ENCODE measurements at places on chromosomes 1 and 21.

DNA sequence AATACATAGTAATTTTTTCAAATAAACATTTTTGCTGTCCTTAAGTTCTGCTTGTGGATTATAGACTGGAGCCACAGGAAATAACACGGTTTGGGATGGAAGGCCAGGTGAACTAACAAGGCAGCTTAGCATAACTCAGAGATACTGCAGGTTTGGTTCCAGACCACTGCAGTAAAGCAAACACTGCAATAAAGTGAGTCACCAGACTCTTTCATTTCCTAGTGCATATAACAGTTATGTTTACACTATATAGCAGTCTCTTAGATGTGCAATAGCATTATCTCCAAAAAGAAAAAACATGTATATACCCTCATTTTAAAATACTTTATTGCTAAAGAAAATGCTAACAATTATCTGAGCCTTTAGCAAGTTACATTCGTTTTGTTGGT, 22.0 kb downstream of the LRRC42 start:
- no peak for DNase-seq

GRCh38 chr1:238789916-238790667, 596.3 kb upstream of the CHRM3 start:
- no peak for DNase-seq

- DNase-seq: no peak
Observed at GRCh38 chr1:56877973-56878372, 23.4 kb downstream of the C8A start.

DNA sequence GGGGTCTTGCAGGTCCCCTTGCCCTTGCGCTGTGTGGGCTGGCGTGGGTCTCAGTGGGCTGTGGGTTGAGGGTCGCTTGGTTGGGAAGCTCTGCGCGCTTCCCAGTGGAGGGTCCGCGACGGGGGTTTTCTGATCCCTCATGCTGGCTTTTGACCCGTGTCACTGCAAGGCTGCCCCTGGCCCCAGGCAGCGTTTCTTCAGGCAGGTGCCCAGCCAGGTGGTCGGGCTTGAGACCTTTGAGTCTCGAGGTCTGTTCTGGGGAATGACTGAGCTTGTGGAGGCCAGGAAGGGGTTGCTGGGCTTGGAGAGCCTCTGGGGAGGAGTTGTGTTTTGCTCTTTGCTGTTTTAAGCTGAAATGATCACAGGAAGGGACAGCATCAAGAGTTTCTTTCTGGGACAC, 5.3 kb downstream of the SKI start:
- peak; percentile 16 for DNase-seq

- DNase-seq: no peak
Observed at GRCh38 chr1:34037109-34037508, 127.9 kb downstream of the CSMD2 start.

DNA sequence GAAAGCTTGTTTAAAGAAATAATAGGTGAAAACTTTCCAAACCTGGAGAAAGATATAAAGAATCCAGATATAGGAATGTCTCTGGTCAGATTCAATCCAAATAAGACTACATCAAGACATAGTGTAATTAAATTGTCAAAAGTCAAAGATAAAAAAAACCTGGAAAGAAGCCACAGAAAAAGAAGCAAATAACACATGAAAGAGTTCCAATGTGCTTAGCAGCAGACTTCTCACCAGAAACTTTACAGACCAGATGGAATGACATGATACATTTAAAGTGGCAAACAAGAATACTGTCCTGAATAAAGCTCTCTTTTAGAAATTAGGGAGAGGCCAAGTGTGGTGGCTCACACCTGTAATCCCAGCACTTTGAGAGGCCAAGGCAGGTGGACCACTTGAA, 1039.9 kb downstream of the KCNT2 start:
- no peak for DNase-seq

DNA sequence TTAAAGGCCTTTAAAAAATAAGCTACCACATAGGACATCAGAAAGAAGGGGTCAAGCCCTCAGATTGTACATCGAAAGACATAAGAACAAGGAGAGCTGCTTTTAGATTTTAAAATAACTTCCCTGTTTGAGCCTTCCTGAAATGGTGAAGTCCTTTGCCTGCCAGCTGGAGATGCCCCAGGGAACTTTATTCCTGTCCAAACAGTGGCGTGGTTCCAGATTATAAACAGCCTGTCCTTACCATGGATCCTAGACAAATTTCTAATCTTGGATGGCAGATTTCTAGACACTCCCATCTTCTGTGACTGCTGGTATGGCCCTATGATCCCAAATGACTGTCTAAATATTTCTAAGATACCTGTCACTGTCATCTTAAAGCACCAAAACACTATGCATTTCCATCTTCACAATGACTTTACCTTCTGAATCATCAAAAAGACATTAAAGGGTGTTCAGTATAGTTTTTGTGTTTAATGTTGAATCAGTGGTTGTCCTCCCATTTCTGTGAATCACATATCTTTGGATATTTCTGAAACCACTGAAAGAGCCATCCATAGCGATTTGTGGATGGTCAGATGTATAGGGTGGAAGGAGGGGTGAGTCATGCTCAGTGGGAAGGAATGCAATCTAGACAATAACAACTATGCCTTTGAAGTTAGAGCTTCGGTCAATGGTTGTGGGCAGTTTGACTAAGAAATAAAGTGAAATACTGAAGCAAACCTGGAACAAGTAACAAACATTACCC, 23.2 kb downstream of the ILDR2 start:
- no peak for DNase-seq

DNA sequence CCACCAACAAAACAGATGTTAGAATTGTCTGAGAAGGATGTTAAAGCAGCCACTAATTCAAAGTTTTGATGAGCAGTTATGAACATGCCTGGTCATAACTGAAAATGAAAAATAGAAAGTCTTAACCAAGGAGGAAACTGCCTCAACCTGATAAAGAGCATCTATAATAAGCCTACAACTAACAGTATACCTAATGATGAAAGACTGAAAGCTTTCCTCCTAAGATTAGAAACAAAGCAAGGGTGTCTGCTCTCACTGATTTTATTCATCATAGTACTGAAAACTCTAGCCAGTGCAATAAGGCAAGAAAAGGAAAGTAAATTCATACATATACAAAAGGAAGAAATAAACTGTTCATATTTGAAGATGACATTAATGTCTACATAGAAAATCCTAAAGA, 82.0 kb downstream of the KCNK1 start:
- DNase-seq: no peak

- DNase-seq: no peak
Observed at GRCh38 chr1:89179343-89179742, 3.5 kb upstream of the GBP7 start.

GRCh38 chr21:39388811-39389155, 39.9 kb upstream of the HMGN1 start:
- DNase-seq: no peak
